ENCODE measurements at places on chromosomes 5 and 9.

DNA sequence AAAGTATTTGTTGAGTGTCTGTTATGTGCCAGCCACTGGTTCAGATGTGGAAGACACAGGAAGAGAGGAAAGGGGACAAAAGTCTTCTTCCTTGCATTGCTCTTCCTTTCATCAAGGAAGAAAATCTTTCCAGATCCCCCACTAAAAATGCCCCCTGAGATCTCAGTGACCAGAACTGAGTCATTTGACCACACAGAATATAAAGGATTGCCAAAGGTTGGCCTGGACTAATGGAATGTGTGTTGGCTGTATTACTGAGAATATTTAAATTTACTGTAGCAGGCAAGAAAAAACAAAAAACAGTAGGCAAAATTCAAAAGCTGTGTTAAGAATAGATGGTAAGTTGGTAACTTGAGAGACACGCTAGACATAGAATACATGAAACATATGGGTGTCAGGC, 10.0 kb upstream of the SEPTIN8 start:
- DNase-seq = no peak

DNA sequence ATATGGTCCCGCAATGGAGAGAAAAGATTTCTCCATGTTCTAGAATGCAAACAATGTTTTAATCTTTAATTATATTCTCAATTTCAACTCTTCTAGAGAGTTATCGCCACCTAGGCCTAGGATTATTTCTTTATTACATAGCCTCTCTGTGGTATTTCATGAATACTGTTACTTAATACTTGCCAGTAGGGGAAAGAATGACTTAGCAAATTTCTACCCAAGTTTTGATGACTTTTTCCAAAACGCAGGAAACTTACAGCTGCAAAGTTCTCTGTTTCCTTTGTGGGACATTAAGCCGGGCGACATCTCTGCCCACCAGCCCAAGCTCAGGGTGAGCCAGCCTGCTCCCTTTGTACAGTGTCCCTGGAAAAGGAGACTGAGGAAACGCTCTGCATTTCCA, 73.8 kb downstream of the MED27 start:
- no peak for DNase-seq

DNA sequence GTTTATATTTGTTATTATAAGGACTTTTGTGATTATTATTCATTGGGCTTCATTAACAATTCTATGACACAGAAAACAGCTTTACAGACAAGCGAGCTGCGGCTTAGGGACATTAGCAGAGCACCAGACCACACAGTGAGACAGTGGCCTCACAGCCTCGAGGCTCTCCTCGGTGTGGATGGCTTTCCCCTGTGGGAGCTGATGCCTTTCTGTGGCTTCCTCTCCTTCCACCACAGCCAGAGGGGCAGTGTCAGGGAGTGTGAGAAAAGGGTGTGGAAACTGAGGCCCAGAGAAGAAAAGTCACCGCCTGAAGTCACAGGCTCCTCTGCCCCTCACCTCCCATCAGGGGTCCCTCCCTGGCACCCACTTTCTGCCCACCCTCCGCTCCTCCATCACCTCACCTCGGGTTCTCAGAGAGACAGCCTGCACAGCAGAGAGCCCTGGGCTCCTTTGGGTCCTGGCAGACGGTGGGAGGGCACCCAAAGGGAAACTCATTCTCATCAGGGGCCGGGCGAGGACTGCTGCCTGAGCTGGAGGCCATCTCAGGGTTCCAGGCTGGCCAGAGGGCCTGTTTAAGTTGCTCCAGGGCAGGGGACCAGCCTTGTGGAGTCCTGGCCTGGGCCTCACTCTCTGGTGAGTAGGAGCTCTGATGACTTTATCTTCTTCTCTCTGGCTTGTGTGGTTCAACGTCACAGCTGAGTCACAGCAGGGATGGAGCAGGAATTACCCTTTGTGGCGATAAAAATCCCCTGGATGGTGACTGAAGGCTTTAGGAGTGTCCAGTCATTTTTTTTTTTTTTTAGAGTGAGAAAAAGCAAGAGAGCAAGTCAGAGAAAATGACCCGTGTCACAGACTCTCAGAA, 830 bp downstream of the TRAF1 start:
- DNase-seq = peak; percentile 74

DNA sequence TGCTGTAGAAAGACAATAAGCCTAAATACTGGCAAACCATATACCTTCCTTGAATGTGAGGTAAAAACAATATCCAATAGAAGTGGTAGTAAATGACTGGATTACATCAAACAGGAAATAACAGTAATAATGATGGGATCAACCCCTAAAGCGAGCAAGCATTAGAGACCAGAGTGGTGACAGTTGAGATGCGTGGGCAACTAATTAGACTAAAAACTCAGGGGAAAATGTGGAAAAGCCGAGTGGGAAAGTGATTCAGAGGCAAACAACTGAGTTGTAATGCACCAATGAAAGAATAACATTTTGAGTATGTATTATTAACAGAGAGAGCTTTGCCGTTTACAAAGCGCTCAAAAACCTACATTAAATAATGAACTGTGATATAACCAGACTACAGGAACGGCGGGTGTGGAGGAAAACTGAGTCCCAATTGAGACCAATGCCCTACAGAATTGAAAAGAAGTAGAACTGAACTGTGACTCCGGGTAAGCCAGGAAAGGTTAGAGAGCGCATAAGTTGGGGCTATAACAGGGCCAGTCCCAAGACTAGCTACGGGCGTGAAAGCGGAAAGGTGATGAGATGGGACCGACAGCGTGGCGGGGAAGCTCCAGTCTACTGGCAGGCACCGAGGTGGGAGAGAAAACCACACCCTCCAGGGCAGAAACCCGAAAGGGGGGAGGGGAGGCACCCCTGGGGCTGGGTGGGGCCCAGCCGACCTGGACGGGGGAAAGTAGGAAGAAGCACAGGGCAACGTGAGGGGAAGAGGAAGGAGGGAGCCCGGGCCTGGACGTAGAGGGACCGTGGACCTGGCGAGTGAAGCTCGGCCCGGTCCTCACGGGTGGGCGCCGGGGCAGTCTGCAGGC, 592 bp downstream of the UBAP2 start:
- DNase-seq = peak; percentile 9

- no peak for DNase-seq
These were observed 726.4 kb upstream of the GRAMD2B start for GRCh38 chr5:125696762-125697161.

Data from activated gamma-delta T cell treated with anti-CD3 and anti-CD28 coated beads, Interleukin-2, amount 50 U/mL, for 16 hours (primary cell).